Neural progenitor cell (in vitro differentiated cells): ENCODE measurements at places on chromosomes 6 and 20. TPM values are rescaled to one million over a fixed set of nuclear protein-coding genes. Genes with fewer than 3 reads are reported as not detected.

GRCh38 chr6:129886401-129887155, 25.5 kb upstream of the TMEM244 start:
- DNase-seq = no peak

DNA sequence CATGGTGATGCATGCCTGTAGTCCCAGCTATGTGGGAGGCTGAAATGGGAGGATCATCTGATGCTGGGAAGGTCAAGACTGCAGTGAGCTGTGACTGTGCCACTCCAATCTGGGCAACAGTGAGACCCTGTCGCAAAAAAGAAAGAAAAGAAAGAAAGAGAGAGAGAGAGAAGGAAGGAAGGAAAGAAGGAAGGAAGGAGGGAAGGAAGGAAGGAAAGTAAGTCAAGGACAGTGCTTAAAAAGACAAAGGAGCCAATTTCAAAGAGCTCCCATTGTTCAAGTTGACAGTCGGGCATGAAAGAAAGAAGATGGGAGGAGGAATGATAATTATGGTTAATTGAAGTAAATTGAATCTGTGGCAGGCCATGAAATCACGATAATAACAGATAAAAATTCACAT, 16.2 kb downstream of the C6orf15 start:
- DNase-seq = no peak

The MARCKS gene
- 133 and 163 TPM in 2 replicates for total RNA-seq

The PRDM1 gene
- 0.37 and 0.43 TPM in 2 replicates for total RNA-seq

The C6orf132 gene
- 1.2 and 1.8 TPM in 2 replicates for total RNA-seq

DNA sequence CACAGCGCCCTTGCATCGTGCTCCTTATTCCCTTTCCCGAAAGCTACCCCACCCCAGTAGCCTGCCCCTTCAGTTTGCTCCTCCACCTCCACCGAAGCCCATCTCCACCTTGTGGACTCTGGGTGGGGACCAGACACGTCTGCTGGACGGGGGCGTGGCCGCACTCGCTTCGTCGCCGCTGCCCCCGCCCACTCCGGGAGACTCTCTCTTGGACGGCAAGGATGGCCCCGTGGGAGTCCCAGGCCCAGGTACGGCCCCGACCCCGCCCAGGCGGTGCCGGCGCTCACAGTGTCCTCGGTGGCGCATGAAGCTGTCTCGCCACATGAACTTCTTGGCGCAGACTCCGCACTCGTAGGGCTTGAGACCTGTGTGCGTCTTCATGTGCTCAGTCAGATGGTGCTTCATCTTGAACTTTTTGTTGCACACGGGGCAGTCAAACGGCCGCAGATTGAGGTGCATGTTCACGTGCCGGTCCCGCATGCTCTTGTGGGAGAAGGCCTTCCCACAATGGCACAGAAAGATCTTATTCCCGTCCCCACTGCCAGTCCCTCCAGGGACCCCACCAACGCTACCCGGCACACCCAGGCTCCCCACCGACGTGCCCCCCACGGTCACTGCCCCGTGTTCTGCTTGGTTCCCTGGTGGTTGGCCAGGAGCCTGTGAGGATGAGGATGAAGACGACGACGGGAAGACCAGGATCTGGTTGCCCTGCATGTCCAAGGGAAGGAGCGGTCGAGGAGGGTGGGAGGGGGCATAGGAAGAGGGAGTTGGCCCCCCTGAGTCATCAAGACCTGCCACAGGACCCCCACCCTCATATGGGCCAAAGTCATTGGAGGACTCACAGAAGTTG, 1.3 kb upstream of the TAPBP start:
- peak; percentile 43 for DNase-seq

The TPD52L2 gene
- total RNA-seq = 66.6 and 80.1 TPM in 2 replicates

DNA sequence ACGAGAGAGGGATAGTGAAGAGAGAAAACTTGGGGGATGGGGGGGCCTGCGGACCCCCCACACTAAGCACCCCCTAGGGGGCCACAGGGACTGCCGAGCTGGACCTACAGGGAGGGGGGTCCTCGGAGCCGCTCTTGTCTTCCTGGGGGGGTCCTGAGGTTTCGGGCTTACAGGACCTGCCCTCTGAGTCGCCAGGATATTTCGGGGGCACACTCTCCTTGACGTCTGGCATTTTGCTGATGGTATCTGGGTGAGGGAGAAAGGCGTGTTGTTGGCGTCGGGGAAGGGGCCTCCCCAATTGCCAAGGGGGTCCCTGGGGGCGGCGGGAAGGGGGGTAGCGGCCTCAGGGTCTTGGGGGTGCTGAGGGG, 516 bp downstream of the TCP11 start:
- no peak for DNase-seq

- no peak for DNase-seq
Measured at GRCh38 chr6:69936674-69937363, 70.5 kb downstream of the COL19A1 start.

The TMC2 gene
- not detected in 2 replicates for total RNA-seq

DNA sequence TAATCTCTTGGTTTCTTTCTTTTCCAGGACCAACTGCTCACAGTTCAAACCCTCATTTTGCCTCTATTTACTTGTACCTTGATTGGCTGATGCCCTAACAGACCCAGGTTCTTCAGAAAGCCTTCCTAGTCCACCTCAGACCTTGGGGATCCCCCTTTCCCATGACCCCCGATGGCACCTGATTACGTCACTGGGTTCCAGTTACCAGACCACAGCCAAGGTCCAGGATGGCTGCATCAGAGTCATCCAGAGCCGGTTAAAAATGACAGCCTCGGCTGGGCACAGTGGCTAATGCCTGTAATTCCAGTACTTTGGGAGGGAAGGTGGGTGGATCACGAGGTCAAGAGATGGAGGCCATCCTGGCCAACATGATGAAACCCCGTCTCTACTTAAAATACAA, 4.5 kb downstream of the HLA-DOA start:
- DNase-seq = no peak

DNA sequence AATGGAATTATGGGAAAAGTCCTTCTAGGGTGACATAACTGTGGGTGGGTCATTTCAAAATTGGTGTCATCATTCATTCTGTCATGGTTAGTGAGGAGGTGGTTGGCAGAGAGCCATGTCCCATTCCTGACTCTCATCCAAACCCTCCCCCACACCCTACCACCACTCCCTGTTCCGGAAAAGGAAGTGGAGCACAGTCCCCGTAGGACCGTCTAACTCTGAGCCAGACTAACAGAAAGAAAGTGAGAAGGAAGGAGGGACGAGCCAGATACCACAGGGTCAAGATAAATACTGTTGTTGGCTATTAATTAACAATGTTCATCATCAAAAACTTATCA, 4.8 kb downstream of the TRIM10 start:
- no peak for DNase-seq

DNA sequence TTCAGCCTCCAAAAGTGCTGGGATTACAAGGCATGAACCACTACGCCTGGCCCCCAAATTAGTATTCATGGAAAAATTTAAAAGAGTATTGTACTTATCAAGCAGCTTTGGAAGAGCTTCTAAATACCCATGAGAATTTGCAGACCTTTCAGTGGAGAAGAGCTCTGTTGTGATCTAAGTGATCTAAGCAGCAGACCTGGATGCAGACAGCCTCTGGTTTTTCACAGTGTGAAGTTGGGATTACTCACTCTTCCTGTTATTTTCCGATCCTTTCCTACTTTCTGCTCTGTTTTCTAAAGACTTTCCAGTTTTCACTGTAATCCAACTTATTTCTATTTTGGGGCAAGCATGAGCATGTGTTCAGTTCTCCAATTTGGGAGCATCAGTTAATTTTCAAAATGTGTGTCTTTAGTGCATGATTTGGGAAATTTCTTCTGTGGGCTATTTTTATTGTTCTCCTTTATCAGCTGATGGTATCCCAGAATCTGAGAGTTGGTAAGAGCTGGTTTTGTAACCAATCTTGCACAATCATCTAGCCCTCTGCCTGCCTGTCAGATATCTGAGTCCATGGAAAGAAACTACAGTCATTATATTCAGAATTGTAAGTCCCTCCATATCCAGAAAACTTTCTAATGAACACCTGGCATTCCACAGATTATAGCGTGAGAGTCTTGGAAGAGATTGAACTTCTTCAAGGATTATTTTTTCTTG, 207.7 kb upstream of the DTNBP1 start:
- DNase-seq = no peak

- DNase-seq = peak; percentile 84
Measured at GRCh38 chr6:79777713-79778579, 146.8 kb downstream of the SH3BGRL2 start.

DNA sequence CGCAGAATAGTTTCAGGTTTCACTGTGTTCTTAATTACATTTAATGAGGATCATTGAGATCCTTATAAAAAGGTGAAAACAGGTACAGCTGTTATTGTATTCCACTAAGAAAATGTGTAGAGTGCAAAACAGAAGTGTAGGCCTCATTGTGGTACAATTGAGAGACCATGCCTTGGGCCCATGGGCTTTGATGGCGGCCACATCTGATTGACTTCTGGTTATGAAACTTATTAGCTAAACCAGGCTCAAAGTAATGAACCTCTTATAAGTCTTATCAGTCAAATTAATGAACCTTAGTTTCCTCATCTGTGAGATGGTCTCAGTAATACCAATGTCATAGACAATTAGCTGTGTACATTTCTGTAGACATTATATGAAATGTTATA, 148.7 kb downstream of the ZDHHC14 start:
- DNase-seq = no peak
